ENCODE measurements at places on chromosomes 4 and X.
A peak's percentile ranks its signal among the peaks of the same experiment; 100 is the strongest.

DNA sequence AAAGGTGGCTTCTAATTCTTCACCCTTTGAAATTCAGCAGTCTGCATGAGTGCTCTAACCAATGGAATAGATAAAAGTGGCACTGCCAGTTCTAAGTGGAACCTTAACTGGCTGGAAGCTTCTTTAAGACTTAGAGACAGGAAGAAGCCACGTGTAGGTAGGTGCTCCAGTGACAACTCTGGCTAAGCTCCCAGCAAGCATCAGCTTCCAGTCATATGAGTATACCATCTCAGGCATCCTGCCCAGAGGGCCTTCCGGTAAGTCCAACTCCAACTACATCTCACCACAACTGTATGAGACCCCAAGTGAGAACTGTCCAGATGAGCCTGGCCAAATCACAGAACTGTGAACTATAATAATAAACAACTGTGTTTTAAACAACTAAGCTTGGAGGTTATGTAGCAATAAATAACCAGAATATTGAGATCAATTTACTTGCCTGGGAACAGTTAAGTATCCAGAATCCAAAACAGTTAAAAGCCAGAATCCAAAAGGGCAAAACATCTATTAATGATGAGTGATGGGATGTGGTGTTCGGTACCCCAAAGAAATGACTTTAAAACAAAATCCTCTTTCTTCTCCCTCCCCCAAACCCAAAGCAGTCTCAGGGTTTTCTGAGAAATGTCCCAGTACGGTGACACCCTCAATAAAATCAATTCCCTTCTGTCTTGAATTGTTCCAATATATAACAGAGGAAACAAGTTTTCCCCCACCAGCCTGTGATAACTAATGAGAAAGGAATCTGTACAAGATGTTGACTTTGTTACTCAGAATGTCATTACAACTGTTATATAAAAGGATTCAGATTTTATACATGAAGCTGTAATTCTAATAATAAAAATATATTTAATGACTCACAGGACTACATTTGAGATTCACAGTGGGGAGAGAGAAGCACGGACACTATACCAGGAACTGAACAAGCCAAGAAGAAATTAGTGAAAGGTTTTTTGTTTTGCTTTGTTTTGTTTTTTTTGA, 4.2 kb downstream of the TSPAN5 start:
- peak; percentile 60 for DNase-seq

- DNase-seq = no peak
Measured at GRCh38 chrX:18643243-18643642, 28.7 kb downstream of the RS1 start.

DNA sequence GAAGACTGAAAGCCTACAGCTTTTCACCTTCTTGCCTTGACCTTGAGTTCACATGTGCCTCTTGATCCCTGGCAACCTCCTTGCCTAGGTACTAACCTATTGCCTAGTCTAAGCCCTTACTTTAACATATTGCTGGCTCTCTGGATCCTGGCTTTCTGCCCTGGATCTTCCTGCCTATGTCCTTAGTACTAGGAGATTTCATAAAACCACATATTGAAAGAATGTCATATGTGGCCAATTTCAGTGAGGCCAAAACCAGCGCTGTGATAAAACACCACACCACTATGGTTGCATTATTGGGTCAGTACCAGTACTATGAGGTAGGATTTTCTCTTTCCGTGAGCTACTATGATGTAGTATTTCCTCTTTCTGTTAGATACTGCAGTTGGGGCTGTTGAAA, 80.4 kb downstream of the CT47B1 start:
- DNase-seq = peak; percentile 7

GRCh38 chrX:53089224-53089842, 4.6 kb upstream of the KANTR start:
- peak; percentile 37 for DNase-seq

- no peak for DNase-seq
Measured at GRCh38 chrX:16739574-16739973, 20.2 kb downstream of the SYAP1 start.

- DNase-seq = no peak
Measured at GRCh38 chrX:148495176-148495575, 5.2 kb upstream of the AFF2 start.
